ENCODE measurements at places on chromosomes 1 and 21. TPM values are rescaled to one million over a fixed set of nuclear protein-coding genes. Genes with fewer than 3 reads are reported as not detected.

DNA sequence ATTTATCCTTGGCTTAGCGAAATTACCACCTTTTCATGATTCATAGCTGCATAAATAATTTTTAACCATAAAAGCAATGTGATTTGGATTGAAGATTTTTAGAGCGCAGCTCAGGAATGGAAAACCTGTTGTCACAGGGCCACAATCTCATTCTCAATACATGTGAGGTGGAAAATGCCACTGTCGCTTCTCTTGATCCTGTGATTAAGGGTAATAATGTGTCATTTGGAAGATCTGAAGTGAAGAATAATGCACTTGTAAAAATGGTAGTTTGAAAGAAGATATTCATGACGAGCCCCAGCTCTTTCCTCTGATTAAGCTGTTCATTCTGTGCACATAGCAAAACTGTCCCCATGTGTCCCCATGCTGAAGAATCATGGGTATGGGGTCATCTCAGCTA, 230.4 kb downstream of the BACH1 start:
- DNase-seq = no peak
- H3K4me3 ChIP-seq = no peak overlapping the region
- no peak overlapping the region for H3K27ac ChIP-seq
- no peaks in the 10 kb centered on the region for H3K4me1 ChIP-seq

The SLC45A1 gene
- 0.92 TPM for total RNA-seq

- H3K4me1 ChIP-seq = no peaks in the 10 kb centered on the region
- H3K27me3 ChIP-seq = no peaks in the 10 kb centered on the region
- no peak overlapping the region for H3K4me3 ChIP-seq
- H3K36me3 ChIP-seq = no peaks in the 10 kb centered on the region
Observed at GRCh38 chr1:210647406-210648333, 319.0 kb downstream of the HHAT start.

DNA sequence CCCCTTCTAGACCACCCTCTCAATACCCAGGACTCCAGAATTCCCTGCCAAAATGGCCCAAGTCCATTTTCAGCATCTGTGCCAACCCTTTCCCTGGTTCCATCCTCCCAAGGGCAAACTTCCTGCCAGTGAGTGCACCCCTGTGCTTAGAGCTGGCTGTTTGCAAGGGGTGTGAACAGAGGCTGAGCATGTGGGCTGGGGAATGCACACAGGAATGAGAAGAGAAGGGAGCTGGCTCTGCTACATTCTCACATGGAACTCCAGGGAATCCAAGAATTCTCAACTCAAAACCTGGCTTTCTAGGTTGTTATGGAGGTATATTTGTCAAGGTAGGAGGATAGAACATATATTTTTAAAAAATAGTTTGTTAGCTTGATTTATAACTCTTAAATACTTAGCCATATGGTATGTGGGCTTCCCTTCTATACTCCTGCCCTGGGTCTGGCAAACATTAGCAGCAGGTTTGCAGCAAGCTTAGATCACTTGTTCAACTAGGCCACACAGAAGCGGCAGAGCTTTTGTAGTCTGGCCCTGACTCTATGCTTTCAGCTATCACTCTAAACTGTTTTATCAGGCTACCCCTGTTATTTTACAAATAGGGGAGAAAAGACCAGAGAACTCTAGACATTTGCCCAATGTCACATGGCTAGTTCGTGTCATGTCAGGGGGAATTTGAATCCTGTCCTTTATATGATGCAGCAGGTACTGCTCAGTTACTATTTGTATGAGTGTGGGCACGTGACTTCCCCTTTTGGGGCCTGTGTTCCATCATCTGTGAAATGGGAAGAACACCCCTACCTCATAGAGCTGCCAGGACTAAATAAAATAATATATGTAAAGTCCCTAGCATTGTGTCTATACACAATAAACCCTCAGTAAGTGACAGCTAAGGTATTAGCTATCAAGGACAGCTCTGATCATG, 8.1 kb upstream of the STMN1 start:
- H3K27ac ChIP-seq = no peak overlapping the region
- no peak overlapping the region for H3K4me3 ChIP-seq
- H3K36me3 ChIP-seq = no peaks in the 10 kb centered on the region
- peaks cover 2% of the 10 kb centered on the region for H3K4me1 ChIP-seq
- no peaks in the 10 kb centered on the region for H3K27me3 ChIP-seq
- no peak for DNase-seq

DNA sequence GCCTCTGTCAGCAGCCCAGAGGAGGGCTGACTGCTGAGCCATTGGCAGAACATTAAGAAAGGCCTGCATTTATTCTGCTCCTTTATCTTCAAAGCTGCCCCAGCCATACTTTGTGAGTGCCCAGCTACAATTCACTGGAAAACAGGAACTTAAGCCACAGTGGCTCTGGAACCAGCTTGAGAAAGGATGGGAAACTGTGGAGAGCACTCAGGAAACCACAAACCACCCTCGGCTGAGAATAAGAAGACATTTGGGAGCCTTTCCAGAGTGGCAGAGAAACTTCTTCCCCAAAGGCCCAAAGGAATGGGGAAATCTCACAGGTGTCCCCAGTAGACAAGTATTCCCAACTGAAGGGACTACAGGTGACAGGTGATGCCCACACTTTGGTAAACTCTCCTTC, 1.8 kb downstream of the LAMB3 start:
- H3K27me3 ChIP-seq = no peaks in the 10 kb centered on the region
- no peaks in the 10 kb centered on the region for H3K36me3 ChIP-seq

The IL20 gene
- not detected for total RNA-seq

The OR2L8 gene
- total RNA-seq = not detected

The LMX1A gene
- not detected for total RNA-seq

DNA sequence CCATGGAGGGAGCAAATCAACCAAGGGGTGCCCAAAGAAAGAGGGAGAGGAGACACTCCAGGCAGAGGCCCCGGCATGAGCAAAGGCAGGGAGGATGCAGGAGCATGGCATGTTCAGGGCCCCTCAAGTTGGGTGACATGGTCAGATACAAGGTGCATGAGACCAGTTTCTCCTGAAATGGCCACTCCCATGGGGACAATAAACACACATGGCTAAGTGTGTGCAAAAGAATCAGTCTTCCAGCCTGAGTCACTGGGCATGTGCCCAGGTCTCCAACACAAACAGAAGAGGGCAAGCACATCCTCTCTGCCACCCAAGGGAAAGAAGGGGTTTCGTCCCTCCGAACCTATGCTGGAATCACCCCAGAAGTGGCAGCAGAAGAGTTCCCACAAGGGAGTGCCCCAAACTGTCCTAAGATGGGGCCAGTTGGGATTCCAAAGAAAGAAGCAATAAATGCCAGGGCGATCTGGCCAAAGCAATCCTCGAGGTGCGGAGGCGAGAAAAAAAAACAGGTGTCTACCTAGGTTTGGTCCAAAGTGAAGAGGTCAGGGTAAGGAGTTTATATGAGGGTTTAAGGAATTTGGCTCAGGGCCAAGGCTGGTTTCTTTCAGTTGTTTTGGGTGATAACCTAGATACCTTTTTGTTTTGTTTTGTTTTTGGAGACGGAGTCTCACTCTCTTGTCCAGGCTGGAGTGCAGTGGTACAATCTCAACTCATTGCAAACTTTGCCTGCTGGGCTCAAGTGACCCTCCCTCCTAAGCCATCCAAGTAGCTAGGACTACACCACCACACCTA, 13.2 kb downstream of the CASP9 start:
- H3K4me3 ChIP-seq = no peak overlapping the region
- H3K4me1 ChIP-seq = no peaks in the 10 kb centered on the region
- peaks cover 9% of the 10 kb centered on the region for H3K36me3 ChIP-seq
- DNase-seq = no peak
- no peak overlapping the region for H3K27ac ChIP-seq

GRCh38 chr1:159881622-159882526, 18.1 kb downstream of the CFAP45 start:
- H3K27ac ChIP-seq = no peak overlapping the region
- H3K36me3 ChIP-seq = no peaks in the 10 kb centered on the region
- peak; percentile 82 for DNase-seq
- no peak overlapping the region for H3K4me3 ChIP-seq
- no peaks in the 10 kb centered on the region for H3K27me3 ChIP-seq

GRCh38 chr1:226091461-226091860, 28.9 kb downstream of the H3-3A start:
- no peak overlapping the region for H3K27ac ChIP-seq
- H3K36me3 ChIP-seq = no peaks in the 10 kb centered on the region
- no peaks in the 10 kb centered on the region for H3K27me3 ChIP-seq
- H3K4me1 ChIP-seq = no peaks in the 10 kb centered on the region
- no peak for DNase-seq

GRCh38 chr1:151436985-151437384, 22.3 kb downstream of the POGZ start:
- H3K27me3 ChIP-seq = no peaks in the 10 kb centered on the region
- peaks cover 17% of the 10 kb centered on the region for H3K4me1 ChIP-seq
- no peak for DNase-seq
- no peak overlapping the region for H3K27ac ChIP-seq
- H3K4me3 ChIP-seq = no peak overlapping the region
- no peaks in the 10 kb centered on the region for H3K36me3 ChIP-seq

- H3K27ac ChIP-seq = no peak overlapping the region
- DNase-seq = no peak
- no peak overlapping the region for H3K4me3 ChIP-seq
- no peaks in the 10 kb centered on the region for H3K4me1 ChIP-seq
- no peaks in the 10 kb centered on the region for H3K27me3 ChIP-seq
- H3K36me3 ChIP-seq = no peaks in the 10 kb centered on the region
Observed at GRCh38 chr1:64608005-64608650, 136.7 kb upstream of the RAVER2 start.

The EDN2 gene
- 0.77 TPM for total RNA-seq
